ENCODE measurements at places on chromosomes 12 and 14.

DNA sequence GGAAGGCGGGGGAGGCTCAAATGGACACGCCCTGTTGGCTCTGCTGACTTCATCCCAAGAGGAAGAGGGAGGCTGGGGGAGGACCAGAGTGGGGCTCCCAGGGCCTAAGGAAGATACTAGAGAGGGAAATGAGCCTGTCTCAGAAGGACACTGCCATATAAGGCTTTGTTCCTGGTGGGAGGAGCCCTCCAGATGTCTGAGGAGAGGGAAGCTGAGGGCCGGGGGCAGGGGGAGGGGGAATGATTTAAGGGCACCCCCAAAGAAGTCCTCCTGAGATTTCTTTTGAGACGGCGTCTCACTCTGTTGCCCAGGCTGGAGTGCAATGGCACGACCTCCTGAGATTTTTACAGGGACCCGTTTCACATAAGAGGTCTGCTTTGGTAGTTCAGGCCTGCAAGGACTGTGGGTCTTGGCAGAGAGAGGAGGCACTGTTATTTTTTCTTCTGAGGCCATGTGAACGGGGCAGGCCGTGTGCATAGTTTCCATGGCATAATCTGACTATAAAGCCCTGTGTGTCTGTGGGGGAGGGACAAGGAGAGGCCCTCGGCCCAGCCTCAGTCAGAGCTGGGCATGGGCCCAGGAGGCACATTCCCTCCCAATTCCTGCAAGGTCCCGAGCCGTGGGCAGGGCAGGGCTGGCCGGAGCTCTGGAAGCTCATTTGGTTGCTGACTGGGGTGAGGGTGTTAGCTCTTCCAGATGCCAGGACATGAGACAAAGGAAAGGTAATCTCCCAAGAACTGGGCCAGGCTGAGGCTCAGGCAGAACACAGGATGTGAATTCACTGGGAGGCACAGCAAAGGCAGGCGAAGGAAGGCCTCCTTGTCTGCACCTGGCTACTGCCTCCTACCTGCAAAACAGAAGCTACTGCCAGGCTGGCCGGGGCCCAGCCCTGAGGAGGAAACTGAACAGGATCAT, 22.2 kb upstream of the PLEKHG3 start:
- DNase-seq, result no peak

- DNase-seq, result no peak
Observed at GRCh38 chr14:74826574-74826973, 49.4 kb downstream of the PROX2 start.

DNA sequence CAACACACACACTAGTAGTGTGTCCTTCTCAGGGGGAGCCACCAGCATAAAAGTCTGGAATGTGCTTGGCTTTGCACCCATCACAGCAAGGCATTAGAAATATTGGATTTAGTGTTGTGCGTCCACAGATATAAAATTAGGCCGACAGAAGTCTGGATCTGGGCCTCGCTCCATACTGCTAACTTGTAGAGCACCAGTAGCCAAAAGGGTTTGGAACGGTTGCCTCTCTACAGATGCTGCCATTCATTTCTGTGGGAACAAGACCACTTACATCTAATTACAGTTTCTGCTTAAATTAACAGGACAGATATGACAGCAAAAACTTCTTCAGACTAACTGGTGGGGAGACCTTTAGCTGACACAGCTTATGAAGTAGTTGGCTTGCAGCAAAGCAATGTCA, 94.2 kb downstream of the EXOC5 start:
- no peak for DNase-seq

DNA sequence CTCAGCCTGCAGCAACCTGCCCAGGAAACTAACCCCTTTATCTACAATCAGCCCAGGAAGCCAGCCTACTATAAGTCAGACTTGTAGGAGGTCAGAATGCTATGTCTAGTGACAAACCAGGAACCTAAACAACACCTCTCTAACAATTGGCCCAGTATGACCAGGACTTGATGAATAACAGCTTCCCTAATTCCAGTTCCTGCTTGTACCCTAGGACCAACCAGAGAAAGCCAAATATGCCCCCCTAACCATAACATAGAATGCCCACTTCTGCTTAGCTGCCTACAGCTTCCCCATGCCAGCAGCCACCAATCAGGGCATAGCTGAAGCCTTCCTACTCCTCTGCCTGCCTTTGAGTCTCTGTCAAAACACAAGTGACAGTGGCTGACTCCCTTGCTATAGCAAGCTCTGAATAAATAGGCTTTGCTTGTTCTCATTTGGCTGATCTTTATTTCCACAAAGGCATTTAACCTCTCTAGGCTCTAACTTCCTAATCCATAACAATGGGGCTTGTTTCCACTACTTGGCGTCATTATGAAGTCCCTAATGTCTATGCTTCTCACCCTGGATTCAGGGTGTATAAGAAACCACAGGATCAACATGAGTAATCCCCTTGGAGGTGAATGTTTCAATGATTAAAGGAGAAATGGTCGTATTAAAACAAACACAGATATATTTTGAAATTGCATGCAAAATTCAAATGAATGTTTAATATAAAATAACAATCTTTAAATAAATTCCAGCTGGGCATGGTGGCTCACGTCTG, 220.2 kb downstream of the ANO6 start:
- DNase-seq, result no peak

DNA sequence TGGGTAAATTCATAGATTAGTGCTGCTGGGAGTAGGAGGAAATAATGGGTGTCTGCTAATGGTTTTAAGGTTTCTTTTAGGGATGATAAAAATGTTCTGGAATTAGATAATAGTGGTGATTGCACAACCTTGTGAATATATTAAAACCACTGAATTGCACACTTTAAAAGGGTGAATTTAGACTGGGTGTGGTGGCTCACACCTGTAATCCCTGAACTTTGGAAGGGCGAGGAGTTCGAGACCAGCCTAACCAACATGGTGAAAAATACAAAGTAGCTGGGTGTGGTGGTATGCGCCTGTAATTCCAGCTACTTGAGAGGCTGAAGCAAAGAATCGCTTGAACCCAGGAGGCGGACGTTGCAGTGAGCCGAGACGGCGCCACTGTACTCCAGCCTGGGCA, 1.3 kb downstream of the RAD52 start:
- no peak for DNase-seq

DNA sequence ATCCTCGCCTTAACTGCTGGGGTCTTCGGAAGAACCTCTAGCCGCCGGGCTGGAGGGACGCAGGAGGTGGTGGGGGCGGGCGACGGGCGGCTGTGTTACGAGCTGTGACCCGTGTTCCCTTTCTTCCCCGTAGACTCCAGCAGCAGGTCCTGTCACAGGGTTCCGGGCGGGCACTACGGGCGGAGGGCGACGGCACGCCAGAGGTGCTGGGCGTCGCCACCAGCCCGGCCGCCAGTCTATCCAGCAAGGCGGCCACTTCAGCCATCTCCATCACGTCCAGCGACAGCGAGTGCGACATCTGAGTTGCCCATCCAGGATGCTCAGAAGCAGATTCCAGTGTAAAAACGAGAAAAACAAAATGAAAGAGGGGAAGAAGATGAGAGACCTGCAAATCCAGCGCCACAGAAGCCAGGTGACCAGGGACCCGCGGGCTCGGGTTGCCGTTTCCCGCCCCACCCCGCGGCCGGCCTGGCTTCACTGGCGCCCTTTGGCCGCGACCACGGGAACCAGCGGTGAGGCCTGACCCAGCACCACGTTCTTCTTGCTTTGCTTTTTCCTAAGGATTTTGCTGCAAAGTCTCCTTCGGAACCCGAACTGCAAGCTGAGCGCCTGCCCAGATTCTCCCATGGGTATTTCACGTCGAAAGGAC, 2.1 kb downstream of the SIX6 start:
- DNase-seq, result no peak

- peak; percentile 78 for DNase-seq
Observed at GRCh38 chr12:188910-189621, 24.9 kb downstream of the SLC6A12 start.

- no peak for DNase-seq
Observed at GRCh38 chr12:46134205-46134811, 134.5 kb downstream of the SLC38A1 start.

DNA sequence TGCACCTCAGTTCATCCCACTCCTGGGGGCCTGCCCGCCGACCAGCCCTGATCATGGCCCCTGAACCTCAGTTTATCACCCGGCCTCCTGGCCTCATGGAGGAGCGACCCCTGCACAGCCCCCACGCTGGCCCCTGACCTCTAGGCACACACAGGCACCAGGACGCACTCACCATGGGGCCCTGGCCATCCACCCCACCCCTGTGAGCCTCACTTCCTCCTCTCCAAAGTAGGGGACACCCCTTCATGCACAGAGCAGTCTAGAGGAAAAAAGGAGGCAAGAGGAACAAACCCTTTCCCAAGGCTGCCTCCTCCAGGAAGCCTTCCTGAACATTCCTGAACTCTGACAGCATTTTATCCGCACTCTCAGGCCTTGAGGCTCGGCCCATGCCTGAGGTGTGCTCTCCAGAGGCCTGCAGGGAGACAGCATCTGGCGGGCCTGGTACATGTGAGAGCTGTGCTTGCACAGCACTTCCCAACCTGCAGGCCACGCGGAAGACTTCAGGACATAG, 39.4 kb downstream of the CCNK start:
- DNase-seq, result no peak

DNA sequence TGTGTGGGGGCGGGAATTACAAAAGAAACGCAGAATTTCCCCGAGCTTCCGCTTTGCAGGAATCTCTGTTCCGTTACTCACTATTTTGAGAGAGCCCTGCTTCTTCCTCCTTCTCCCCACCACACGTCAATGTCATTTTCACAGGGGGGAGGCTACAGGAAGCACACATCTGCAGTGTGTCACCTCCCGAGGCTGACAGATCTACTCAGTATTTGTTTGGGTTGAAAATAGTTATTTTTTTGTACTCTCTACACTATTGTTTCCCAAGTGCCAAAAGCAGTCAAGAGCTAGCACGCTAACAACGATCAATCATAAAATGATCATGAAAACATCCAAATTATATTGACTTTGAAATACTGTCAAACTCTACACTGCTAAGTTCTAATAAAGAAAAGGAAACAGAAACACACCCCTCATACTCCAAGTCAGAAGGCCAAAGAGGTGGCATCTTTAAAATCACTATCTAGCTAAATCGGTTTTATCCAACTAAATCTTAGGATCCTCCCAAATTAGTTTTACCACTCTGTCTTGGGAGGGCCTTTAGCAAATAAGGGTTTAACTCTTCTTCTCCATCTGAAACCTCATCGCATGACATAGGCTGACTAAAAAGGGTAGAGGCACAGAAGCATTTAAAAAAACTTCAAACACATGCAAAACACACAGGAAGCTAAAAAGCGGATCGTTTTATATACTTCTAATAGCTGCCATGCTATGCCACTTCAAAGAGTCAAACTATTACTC, 51.8 kb downstream of the FOXN3 start:
- DNase-seq, result no peak

GRCh38 chr14:73269729-73270531, 32.6 kb downstream of the PAPLN start:
- DNase-seq, result no peak

DNA sequence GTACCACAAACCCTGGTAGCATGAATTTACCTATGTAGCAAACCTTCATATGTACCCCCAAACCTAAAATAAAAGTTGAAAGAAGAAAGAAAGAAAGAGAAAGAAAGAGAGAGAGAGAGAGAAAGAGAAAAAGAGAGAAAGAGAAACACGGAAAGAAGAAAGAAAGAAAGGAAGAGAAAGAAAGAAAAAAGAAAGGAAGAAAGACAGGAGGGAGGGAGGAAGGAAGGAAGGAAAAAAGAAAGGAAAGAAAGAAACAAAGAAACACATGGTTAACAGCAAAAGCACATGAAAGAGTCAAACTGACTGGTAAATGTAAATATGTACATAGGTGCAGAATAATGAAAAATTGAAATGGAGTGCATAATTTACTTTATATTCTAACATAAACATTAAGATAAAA, 903.4 kb downstream of the LRFN5 start:
- no peak for DNase-seq

DNA sequence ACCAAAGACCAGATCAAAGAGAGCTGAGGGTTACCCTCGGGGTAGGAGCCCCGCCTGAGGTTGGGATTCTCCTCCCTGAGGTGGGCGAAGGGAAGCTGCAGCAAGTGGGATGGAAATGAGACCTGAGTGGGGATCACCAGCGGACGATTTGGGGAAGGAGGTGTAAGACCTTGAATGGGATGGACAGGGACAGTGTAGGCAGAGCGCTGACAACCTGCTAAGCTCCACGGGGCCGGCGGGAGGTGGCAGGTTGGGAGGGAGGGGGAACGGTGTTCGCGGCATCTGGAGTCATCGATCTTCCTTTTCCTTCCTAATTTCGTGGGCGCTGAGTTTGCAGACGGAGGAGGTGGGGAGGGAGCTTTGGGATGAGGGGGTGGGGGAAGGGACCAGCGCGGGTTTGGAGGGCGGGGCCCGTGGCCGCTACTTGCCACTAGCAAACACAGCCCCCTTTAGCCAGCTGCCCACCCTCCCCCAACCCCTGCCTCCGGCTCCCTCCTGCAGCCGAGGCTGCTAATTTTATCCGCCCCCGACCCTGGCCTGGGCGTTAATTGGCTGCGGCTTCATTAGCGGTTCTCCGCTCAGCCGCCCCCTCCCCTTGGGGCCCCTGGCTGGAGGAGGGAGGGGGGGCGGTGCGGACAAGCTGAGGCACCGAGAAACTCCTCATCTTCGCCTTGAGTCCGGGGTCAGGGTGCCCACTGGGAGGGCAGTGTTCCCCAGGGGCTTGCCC, 2.8 kb upstream of the SHMT2 start:
- no peak for DNase-seq

- DNase-seq, result peak; percentile 23
Observed at GRCh38 chr14:57317248-57317833, 48.6 kb downstream of the AP5M1 start.

GRCh38 chr12:106682594-106683234, 91.8 kb upstream of the RIC8B start:
- no peak for DNase-seq
